ENCODE measurements at places on chromosomes 12 and 14.

DNA sequence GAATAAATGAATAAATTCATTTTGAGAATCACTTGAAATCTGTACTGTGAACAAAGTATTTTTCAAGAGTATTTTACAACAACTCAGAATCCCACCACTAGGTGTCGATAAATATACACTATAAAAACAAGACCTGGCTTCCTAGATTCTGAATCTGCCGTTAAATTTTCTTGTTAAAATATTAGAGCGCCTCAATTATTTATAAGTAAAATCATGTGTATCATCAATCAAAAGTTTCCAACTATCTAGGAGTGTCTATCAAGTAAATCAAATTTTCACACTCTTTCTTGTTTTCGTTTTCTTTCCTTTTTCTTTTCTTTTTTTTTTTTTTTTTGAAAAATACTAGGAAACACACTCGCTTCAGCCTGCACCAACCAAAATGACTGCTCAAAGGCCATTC, 179.2 kb upstream of the DCN start:
- peak; percentile 56 for DNase-seq

DNA sequence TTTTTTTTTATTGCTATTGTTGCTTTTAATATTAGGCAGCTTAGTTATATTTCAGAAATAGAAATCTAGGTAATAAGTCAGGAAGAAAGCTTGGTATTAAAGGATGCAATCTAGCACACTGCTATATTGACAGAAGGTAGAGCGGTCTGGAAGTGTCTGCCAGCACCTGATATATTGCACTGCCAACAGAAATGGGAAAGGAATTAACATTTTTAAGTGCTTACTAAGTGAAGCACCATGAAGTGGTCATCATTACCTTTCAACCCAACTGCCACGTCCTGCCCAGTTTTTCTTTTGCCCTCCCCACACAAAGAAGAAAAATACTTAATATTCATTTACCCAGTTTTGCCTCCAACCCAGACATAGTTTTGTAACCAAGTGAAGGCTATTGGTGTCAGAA, 163.5 kb downstream of the KITLG start:
- DNase-seq, result no peak

GRCh38 chr12:118297284-118297683, 75.4 kb downstream of the TAOK3 start:
- no peak for DNase-seq

DNA sequence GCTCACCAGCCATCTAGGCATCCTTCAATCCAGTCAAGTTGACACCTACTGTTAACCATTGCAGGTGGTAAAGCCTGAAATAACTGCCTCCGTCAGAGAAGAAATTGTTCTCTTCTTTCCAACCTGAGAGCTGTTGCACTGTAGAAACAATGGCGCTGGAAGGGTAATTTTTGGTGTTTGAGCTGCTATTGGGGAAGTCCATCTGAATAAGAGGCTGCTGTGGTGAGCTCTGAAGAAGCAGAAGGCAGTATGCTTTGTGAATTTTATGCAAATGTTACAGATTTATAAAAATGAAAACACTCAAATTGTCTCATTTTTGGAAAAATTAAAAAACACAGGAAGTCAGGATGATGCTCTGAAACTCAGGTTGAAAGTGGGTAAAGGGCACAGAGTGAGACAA, 60.2 kb downstream of the SNAPC1 start:
- DNase-seq, result no peak

DNA sequence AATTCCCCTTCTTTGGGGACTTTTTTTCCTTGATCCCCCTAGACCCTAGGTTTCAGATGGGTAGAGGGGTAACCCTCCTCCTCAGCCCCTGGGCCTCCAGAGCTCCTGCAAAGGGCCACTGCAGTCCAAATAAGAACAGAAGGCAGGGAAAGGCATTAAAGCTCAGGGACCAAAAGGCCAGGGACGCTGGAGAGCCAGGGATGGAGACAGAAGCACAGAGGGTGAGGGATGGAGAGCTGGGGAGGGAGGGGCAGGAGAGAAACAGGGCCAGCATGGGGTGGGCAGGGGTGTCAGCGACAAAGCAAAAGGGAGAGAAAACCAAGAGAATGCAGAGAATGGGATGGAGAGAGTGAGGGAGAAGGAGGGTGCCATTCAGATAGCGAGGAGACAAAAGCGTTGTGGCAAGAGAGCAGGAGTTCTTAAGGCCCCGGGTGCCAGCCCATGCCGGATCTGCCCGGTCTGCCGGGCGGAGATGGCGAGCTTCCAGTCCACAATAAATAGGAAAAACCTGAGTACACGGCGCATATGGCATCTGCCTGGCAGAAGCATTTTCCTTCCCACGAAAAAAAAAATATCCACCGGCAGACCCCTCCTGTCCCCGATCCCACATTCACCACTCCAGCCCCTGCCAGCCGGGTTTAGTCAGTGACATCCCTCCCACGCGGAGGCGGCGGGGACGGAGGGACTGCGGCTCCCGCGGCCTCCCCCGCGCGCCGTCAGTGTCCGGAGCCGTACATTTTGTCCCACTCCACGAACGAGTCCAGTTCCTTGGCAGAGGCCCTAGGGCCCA, 28.6 kb downstream of the FIGNL2 start:
- DNase-seq, result no peak
